ENCODE measurements at places on chromosomes 12 and 14.

DNA sequence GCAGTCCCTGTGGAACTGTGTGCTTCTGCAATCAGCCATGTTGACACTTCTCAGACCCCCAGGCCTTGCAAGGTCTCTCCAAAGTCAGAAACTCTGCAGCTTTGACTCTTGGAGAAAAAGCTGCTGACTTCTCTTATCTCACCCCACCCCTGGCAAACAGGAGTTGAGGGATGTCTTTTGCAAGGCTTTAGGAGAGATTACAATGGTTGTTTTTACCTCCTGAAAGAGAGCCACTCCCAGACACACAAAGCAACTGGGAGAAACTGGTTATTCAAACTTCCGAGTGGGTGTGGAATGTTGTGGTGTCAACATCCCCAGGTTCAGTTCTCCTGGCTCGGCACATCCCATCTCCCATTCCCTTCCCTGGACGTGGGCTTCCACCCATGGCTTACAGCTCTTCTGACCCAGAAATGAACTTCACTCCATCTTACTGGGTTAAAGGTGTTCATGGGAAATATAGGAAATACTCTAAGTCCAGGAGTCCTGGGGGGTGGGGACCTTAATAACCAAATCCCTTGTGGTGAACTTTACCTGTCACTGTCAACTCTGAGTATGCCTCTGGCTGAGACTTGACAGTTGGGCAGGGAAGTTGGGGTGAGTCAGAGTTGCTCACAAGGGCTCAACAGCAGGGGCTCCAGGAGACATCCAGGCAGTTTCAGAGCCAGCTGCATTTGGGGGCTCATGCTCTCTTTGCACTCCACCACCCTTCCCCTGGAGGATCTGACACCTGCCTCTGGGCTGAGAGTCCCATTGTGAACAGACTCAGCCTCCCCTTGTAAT lies 41.9 kb downstream of the CCDC177 start:
- DNase-seq = peak; percentile 71

DNA sequence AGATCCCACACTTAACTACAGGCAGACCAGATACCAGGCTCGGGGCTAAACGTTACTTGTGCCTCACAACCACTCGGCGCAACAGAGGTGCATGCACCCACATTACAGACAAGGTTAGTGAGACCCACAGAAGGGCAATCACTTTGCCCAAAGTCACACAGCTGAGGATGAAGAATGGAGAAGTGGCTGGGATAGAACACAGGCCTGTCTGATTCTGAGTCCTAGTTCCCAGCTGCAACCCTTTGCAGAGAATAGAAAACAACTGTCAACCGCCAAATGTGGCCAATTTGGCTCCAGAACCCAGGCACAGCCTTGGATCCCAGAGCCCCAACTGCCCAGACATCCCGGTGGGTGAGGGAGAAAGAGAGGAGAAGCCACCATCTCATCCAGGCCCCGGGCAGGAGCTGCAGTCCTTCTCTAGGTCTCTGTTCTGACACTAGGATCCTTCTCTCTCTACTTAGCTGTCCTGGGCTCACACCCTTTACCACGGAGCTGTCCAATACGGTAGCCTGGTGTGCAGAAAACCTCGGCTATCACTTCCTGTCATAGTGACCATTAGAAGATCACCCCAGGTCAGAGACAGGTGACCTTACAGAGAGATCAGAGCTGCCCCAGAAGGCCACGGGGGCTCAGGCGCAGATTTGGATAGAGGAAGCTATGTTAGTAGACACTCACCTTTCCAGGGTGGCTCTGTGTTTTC lies 59.1 kb downstream of the FAM222A start:
- no peak for DNase-seq

GRCh38 chr12:22283508-22283907 lies 51.0 kb downstream of the ST8SIA1 start:
- no peak for DNase-seq

GRCh38 chr12:21656905-21657325 lies 727 bp downstream of the LDHB start:
- peak; percentile 41 for DNase-seq

Measured in epithelial cell of esophagus (primary cell).